Right forelimb (tissue), 1 donor: ENCODE measurements at places on chromosomes 1 and 21.

DNA sequence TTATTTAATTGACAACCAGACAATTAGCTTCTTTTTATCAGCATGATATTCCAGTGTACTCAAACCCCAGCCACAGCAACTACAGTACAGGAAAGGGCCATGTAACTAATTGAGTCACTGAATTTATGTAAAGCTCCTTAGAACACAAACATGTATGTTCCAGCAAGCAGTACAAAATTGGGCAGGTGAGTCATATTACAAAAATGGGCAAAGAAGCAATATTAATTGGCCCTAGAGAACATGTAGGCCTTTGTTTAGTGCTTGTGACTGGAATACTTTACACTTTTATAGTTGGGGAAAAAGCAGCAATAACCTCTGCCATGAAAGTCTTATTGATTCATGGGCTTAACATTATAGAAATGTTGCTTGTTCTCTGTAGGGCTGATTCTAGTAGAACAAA lies 31.8 kb downstream of the CLEC20A start:
- no peak for DNase-seq

DNA sequence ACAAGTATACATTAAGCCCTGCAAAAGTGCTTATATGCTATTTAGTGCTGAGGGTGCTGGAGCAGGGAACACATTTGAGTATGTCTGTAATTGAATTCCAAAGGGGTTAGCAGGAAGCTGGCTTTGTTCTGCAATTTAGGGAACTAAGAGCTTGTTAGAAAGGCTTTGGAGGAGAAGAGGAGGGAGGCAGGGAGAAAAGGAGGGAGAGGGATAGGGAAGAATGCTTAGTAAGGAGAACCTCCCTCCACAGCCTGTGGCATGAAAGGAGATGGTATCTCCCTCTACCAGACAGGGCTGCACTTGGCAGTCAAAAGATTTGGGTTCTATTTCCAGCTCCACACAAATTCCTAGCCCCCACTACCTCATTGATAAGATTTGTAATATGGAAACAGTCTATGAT lies 217.8 kb downstream of the DAB1 start:
- no peak for DNase-seq

DNA sequence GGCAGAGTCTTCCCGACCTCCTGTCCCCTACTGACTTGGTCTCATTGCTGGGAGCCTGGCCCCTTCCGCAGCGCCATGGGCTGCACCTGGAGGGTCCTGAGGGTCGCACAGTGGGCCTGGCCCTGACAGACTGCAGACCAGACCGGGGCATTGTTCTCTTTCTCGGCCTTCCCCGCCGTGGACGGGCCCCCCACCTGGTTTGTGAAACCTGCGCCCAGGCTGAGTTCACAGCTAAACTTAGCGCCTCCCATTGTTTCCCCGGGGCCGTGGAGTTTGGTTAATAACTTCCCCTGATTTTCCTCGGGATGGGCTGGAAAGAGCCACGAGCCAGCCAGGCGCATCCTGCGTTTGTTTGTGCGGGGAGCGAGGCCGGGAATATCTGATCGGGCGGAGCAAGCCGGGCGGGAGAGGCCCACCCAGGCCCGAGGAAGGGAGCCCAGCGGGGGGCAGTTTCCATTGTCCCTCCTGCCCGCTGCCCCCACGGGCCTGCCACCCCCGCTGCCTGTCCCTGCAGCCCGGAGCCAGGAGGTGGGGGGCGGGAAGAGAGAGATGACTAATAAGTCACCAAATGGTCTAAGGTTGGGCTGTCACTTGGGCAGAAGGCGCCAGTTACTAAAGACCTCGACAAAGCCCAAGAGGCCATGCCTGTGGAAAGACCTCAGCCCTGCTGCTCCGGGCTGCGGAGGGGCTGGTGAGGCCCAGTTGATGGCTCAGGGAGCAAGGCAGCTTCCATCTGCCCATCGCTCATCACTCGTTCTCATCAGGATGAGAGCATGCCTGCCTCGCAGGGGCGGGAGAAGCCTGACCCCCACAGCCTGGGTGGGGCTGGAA lies 39.0 kb upstream of the ARHGEF16 start:
- DNase-seq = no peak

DNA sequence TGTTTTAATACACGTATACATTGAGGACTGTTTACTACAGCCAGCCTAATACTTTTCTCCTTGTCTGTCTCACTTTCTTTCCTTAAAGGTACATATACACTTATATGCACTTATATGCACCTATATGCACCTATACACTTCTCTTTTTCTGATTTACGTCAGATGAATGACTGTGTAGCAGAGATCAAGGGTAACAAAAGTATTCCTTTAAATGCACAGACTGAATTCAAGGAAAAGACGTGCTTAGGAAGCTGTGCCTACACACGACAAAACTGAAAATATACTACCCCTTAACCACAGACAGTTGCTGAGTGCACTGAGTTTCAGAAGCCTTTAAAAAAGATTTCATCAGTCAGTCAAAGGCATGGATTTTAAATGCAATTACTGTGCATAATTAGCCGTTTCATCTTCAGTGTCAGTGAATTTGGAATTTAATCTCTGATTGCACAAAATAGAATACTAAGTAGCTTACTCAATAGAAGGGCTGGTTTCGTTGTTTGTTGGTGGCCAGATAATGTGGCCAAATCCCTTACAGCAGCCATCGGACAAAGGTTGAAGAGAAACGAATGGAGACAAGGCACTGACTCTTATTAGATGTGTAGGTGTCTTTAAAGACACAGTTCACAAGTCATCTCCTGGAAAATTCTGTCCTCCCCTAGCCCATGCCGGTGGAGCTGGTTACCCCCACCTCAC lies 38.3 kb upstream of the TARBP1 start:
- no peak for DNase-seq

DNA sequence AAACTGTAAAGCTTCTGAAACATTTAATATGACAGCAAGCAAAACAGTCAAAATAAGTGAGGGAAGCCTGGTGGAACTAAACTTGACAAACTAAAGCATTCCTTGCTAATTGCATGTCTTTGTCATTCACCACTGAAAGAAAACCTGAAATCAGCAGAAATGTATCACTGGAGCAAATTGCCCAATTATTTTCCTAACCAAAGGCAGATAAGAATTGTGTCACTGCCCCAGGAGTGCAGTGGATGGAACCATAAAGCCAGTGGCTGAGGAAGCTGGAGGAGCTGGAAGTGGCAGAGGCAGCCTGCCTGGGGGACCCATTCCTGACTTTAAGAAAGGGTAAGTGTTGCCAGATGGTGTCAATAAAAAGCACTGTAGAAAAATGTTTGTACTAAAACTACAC lies 2.7 kb upstream of the SLC30A10 start:
- no peak for DNase-seq

- DNase-seq = no peak
Measured at GRCh38 chr1:183598386-183598785, 8.1 kb upstream of the NCF2 start.

GRCh38 chr1:119917304-119918055 lies 21.2 kb upstream of the ADAM30 start:
- DNase-seq = no peak
